ENCODE measurements at places on chromosomes 7 and 10.

DNA sequence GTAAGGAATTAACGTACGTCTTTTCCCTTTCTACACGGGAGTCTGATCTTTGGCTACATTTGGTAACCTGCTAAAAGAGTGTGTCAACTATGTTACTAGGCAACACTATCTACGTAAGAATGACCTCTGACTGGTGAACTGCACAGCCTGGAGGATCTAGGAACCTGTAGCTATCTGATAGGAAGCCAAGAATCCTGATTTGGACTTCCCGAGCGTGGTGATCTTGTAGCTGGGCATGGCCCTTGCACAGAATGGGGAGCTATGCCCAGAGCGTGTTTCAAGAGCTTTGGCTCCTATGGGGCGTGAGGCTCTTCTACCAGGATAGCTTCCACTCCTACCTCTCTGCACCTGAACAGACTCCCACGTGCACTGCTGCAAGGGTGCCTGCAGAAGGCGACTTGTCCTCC, 157.5 kb downstream of the TAX1BP1 start:
- no peak for DNase-seq

- DNase-seq = no peak
These were observed 8.6 kb downstream of the COL28A1 start for GRCh38 chr7:7527047-7527446.

DNA sequence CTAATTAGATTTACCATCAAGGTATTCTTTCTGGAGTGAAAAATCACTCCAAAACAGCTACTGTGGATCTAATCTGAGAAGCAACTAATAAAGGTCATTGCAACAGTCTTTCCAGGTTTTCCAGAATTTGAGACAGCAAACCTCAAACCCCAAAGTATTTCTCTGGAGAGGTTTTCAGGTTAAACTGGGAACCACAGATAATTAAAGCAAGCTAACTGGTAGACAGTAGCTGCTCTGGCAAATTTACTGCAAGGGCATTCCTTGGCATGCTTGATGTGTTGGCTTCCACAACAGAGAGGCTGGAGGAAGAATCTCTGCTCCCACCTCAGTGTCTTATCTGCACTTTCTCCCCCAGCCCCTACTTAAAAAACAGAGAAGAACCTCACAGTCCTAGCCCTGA, 140.0 kb upstream of the NRBF2 start:
- no peak for DNase-seq

DNA sequence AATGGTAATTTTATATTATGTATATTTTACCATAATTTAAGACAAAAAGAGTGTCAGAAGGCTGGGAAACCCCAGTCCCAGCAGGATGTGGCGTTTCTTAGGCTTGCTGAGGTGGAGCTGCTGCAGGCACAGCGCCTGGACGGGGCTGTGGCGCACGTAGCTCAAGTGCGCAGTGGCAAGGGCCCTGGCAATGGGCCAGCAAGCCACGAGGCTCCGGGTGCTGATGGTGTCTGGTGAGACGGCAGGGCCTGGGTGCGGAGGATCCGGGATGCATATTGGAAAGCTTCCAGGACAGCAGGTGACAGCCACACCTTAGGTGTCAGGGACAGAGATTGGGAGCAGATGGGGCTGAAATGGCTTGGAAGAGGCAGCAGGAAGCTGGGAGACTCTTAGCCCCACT, 37.2 kb downstream of the CLEC2L start:
- no peak for DNase-seq

DNA sequence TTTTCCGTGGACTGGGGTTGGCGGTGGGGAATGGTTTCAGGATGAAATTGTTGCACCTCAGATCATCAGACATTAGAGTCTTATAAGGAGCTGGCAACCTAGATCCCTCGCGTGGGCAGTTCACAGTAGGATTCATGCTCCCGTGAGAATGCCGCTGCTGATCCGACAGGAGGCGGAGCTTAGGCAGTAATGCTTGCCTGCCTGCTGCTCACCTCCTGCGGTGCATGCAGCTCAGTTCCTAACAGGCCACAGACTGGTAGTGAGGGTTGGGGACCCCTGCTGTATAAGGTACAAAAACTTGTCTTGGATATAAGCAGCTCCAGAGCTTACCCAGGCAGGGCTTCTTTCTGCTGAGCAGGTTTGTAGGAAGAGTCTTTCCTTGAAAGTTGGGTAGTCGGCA, 53.9 kb downstream of the SHH start:
- no peak for DNase-seq

DNA sequence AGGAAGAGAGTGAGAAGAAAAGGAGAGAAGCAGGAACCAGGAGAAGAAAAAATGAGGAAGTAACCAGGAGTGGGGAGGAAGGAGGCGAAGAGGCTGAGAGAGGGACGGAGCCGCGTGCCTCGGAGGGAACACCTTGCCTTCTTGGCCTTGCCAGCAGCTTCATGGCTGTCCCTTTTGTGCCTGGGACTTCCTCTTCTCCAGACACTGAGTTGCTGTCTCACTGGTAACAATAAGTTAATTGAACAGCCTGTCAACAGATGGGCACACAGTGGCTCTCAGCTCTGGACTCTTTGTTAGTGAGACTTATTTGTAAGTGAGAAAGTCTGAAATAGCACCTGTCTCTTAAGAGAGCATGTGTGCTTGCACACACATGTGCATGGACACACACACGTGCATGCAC, 83.2 kb downstream of the GATA3 start:
- no peak for DNase-seq

- no peak for DNase-seq
These were observed 117.0 kb downstream of the TWIST1 start for GRCh38 chr7:19000410-19000809.

- no peak for DNase-seq
These were observed 115.9 kb downstream of the MICU1 start for GRCh38 chr10:72509941-72510340.

GRCh38 chr10:75080554-75080953, 30.9 kb upstream of the SAMD8 start:
- no peak for DNase-seq

DNA sequence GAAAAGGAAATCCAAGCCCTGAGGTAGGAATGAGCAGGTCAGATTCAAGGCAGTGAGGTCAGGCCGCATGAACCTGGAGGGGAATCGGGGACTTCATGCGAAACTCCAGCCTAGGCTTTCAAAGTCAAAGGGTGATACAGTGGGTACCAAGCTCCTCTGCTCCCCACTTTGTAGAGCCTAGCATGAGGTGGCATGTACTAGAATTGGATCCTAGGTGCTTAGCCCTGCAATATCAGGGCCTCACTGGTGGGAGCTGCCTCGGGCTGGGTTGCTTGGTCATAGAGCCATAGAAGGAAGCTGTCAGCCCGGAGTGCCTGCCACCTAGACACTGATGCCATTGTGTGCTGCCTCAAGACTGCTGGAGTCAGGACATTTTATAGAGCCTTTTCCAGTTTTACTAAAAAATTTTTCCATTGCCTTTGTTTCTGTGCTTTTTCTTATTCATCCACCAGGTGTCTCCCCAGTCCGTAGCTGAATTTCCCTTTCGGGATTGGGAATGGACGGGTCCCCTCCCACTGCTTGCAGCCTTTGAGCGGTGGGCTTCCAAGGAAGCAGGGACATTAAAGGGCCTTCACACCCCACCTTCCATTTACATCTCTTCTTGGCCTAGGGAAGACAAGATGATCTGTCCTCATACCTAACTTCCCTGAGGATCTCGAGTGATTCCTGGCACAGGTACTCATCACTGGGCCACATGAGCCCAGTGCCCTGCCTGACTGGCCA, 5.5 kb upstream of the LZTS2 start:
- peak; percentile 73 for DNase-seq

DNA sequence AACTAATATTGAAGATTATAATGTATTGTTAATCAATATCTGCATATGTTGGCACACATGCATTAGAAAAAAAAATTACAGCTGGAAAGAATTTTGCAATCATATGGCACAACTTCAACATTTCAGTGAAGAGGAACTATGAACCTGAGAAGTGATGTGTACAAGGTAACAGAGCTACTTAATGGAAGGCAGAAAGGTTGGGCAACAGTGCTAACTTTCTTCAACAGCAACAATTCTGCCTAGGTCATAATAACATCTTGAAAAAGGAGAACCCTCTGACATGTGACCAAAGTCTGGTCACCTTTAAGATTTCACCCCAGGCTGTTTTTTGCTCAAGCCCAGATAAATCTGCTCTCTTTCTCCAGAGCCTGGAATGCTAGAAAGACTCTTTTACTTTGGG, 47.9 kb upstream of the SKAP2 start:
- no peak for DNase-seq

DNA sequence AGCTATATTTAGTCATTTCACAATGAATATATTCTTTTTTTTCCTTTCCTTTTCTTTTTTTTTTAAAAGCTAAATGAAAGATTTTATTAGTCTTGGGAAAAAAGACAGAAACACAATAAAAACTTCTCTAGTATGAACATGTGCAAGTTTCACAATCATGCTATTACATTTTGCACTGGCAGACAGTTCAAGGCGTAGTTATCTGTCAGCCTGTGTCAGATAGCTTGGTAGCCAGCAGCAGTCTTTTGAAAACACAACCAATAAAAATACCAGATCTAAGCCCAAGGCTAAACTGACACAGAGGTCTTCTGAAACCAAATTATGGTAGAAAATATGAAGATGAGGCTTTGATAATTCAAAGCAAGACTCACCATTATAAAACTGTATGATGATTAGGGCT, 205.8 kb upstream of the TEX47 start:
- no peak for DNase-seq

DNA sequence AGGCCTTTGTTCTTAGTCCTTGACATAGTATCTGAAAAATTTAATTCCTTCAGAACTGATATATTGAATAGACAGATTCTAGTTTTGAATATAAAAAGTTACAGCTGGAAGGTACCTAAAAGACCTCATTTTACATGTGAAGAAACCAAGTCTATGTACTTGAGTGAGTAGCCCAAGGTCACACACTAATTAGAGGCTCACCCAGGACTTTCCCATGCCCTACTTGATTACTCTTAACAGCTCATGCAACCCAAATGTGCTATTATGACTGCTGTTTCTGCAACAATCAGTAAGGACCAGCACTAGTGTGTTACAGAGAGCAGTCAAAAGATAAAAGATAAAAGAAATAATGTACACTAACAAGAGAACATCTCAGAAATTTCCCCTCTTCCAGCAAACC, 40.7 kb upstream of the BET1 start:
- DNase-seq = no peak

GRCh38 chr7:54705436-54705835, 53.6 kb downstream of the SEC61G start:
- no peak for DNase-seq

DNA sequence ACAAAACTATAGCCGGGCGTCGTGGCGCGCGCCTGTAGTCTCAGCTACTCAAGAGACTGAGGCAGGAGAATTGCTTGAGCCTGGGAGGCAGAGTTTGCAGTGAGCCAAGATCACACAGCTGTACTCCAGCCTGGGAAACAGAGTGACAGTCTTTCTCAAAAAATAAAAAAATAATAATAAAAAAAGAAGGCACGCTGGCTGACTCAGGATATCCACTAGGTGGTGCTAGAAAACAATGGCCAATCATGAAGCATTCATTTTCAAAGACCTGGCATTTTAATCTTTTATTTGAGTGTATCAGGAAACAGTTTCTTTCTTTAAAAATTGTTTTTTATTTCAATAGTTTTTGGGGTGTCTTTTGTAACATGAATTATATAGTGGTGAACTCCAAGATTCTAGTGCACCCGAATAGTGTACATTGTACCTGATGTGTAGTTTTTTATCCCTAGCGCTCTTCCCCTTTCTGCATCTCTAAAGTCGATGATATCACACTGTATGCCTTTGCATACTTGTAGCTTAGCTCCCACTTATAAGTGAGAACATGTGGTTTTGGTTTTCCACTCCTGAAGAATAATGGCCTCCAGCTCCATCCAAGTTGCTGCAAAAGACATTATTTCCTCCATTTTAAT, 88.6 kb downstream of the LYZL1 start:
- DNase-seq = no peak

DNA sequence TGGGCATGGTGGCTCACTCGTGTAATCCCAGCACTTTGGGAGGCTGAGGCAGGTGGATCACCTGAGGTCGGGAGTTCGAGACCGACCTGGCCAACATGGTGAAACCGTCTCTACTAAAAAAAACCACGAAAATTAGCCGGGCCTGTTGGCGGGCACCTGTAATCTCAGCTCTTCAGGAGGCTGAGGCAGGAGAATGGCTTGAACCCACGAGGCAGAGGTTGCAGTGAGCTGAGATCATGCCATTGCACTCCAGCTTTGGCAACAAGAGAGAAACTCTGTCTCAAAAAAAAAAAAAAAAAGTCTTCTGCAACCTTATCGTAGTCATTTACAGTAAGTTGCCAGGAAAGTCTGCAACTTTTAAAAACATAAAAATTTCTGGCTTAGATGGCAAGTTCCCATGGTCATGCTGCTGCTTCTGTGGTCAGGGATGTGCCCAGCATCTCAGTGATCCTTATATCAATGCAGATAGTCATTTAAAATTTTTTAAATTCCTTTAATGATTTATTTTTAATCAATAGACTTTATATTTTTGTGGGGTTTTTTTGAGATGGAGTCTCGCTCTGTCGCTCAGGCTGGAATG, 15.6 kb downstream of the SUFU start:
- DNase-seq = no peak

GRCh38 chr10:118020365-118020764, 26.4 kb downstream of the RAB11FIP2 start:
- DNase-seq = no peak

DNA sequence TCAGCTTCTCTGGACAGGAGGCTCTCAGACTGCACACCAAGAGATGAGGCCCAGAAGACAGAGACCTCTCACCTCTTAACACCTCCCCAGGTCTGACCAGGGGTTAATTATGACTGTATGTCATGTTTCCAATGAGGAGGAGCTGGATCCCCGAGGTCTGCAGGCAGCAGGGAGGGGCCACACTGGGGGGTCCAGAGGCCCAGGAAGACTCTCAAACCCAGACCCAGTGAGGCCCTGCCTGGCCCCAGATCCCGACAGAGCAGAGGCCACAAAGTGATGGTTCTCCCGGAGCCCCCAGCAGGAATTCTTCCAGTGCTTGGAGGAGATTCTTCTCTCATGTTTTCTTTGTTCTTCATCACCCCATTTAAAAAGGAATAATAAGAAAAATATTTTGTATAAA, 28.8 kb downstream of the PTPRN2 start:
- no peak for DNase-seq

DNA sequence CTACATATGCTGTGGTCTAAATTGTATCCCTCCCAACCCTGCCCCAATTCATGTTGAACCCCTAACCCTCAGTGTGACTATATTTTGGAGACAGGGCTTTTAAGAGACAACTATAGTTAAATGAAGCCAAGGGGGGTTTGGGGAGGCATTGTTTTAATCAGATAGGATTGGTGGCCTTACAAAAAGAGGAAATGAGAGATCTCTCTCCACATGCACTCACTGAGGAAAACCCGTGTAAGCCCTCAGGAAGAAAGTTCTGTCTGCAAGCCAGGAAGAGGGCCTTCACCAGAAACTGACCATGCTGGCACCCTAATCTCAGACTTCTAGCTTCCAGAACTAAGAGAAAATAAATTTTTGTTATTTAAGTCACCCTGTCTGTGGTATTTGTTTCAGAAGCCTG, 276.7 kb downstream of the KIF20B start:
- no peak for DNase-seq

GRCh38 chr7:23431702-23432199, 38.5 kb downstream of the IGF2BP3 start:
- DNase-seq = no peak

- DNase-seq = no peak
These were observed 5.2 kb upstream of the SEMA3C start for GRCh38 chr7:80924090-80924489.

GRCh38 chr10:121501796-121502195, 96.4 kb downstream of the FGFR2 start:
- no peak for DNase-seq

All from left forelimb (tissue), 1 donor.